ENCODE measurements at places on chromosomes 4 and X. TPM values are rescaled to one million over a fixed set of nuclear protein-coding genes. Genes with fewer than 3 reads are reported as not detected.

- DNase-seq: no peak
- H3K27ac ChIP-seq: no peak overlapping the region
- H3K36me3 ChIP-seq: no peaks in the 10 kb centered on the region
- H3K4me3 ChIP-seq: no peak overlapping the region
- peaks cover 3% of the 10 kb centered on the region for H3K4me1 ChIP-seq
These were observed 584.2 kb downstream of the SPRY1 start for GRCh38 chr4:123980736-123981300.

DNA sequence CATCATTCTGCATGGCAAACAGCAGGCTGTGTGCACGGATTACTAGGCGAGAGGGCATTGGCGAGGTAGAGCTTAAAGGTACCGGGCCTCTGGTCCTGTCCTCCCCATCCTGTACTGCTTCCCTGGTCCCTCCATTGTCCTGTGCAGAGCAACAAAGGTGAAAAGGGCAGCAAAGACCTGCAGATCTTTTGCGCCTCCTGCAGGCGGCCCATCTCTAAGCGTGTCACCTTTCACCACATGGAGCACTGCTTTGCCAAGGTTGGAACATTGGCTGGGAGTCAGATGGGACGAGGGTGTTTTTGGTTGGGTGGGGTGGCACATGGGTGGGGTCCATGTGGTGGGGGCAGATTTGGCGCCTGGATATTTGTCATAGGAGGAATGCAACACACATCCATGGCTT, 64.7 kb upstream of the UXT start:
- H3K36me3 ChIP-seq: no peaks in the 10 kb centered on the region
- H3K4me1 ChIP-seq: no peaks in the 10 kb centered on the region
- peaks cover 3% of the 10 kb centered on the region for H3K27me3 ChIP-seq
- no peak for DNase-seq
- H3K27ac ChIP-seq: no peak overlapping the region

GRCh38 chr4:82758701-82759685, 39.6 kb downstream of the SCD5 start:
- H3K4me3 ChIP-seq: no peak overlapping the region
- H3K4me1 ChIP-seq: no peaks in the 10 kb centered on the region
- no peak for DNase-seq
- no peaks in the 10 kb centered on the region for H3K27me3 ChIP-seq
- H3K36me3 ChIP-seq: no peaks in the 10 kb centered on the region

DNA sequence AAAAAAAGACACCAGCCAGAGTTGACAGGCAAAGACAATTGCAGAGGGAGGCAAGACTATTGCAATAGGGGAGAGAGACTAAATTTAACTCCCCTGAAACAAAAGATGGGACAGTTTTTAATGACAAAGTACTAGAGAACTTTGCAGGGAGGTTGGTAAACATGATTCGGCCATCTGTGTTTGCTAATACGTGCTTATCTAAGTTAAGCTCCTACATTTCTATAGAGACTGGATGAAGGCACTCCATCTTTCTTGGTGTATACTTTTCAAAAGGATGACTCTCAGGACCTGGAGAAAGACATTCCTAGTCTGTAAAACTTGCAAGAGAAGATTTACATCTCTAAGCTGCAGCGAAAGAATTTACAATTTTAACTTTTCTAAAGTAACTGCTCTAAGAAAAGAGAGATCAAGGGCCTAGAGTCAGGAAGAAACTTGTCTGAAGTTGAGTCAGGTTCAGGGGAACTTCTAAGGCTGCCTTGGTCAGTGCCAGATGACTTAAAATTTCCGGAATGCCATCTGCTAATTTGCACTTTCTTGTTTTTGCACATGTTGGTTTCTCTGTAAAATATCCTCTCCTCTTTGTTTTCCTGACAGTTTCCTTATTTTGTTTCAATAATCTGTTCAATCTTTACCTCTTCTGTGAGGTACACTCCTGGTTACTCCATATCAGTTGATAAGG, 10.6 kb downstream of the ADAM29 start:
- no peak overlapping the region for H3K4me3 ChIP-seq
- no peaks in the 10 kb centered on the region for H3K27me3 ChIP-seq
- no peaks in the 10 kb centered on the region for H3K36me3 ChIP-seq

GRCh38 chr4:185839194-185839712, 27.3 kb upstream of the SORBS2 start:
- H3K4me1 ChIP-seq: peaks cover 23% of the 10 kb centered on the region
- DNase-seq: peak; percentile 89
- H3K27ac ChIP-seq: peak overlapping the region; percentile 71
- no peaks in the 10 kb centered on the region for H3K36me3 ChIP-seq
- no peaks in the 10 kb centered on the region for H3K27me3 ChIP-seq

GRCh38 chrX:46574774-46575381, 1.3 kb downstream of the CHST7 start:
- peaks cover 8% of the 10 kb centered on the region for H3K36me3 ChIP-seq
- H3K4me1 ChIP-seq: peaks cover 32% of the 10 kb centered on the region
- peak overlapping the region; percentile 94 for H3K4me3 ChIP-seq
- no peak for DNase-seq

- peak; percentile 25 for DNase-seq
- H3K4me1 ChIP-seq: no peaks in the 10 kb centered on the region
- no peak overlapping the region for H3K27ac ChIP-seq
- H3K36me3 ChIP-seq: no peaks in the 10 kb centered on the region
These were observed 234.7 kb downstream of the OR13H1 start for GRCh38 chrX:131778269-131779218.

- peaks cover 23% of the 10 kb centered on the region for H3K4me1 ChIP-seq
- H3K27ac ChIP-seq: no peak overlapping the region
- H3K27me3 ChIP-seq: no peaks in the 10 kb centered on the region
- H3K36me3 ChIP-seq: no peaks in the 10 kb centered on the region
- peak; percentile 6 for DNase-seq
- no peak overlapping the region for H3K4me3 ChIP-seq
These were observed 2.5 kb upstream of the DDX60 start for GRCh38 chr4:168321006-168321405.

The SERTM2 gene
- total RNA-seq: not detected

The DMP1 gene
- total RNA-seq: not detected

The NALF2 gene
- total RNA-seq: not detected

The MMRN1 gene
- total RNA-seq: 0.73 TPM

The HSFX2 gene
- total RNA-seq: not detected
